SIG-M5 (cell line): ENCODE measurements at places on chromosomes 16 and 17.

DNA sequence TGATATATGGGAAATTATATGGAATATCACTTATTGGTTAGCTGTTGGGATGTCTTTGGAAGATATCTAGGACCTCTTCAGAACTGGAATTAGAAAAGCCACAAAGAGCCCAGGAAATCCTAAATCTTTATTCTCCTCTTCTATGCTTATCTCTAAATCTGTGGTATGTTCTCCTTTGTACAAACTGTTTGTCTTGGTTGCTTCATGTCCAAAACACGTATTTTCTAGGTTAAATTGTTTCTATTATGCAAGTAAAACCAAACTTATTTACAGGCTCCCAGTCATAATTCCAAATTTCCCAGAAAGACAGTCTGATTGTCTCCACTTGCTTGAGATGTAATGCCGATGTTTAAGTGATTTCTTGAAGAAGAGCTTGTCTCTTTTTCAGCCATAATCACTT is 650.9 kb downstream of the CDH11 start:
- no peak for DNase-seq

DNA sequence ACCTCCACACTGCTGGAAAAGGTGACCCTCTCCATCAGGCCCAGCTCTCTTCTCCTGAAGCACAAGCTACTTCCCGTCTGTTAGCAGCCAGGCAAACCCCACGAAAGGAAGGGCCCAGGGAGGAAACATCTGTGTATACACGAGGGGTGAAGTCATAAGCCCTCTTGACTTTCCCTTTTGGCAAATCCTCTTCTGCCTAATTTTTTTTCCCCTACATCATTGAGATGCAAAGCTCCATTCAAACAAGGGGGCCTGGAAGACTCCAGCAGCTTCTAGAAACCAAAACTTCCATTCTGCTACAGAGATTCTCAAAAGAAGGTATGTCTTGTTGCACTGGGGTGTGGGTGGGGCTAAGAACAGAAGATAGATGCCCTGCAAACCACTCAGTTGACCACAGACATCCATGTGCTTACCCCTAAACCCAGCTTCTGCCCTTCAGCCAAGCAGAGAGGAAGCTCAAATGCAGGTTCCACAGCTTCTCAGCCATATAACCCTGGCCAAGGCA is 145.6 kb upstream of the RCVRN start:
- DNase-seq, result no peak

DNA sequence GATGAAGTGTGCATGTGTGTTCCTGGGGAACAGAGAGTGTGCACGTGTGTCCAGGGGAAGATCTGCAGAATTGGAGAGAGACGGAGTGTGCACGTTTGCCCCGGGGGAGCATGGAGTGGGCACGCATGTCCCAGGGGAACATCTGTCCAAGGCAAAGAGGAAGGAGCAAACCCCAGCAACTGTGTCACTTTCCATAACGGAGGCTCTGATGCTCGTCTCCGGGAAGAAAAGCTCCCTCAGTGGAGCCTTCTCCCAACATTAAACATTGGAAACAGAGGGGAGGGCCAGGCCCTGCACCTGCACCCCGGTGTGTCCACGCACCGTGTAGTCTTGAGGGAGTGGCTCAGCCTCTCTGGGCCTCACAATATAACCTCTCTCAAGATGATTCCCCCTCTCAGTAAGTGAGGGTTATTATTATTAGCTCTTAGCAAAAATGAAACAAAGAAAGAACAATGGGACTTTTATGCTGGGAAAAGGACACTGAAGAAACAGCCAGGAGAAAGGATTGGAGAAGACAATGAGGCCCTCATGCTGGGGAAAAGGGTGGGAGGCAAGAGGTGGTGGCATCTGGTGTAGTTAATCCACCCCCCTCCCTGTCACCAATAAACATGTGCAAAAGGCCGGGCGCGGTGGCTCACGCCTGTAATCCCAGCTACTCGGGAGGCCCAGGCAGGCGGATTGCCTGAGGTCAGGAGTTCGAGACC is 7.6 kb downstream of the RAB40B start:
- DNase-seq, result no peak

GRCh38 chr17:55969562-55970324 is 183.5 kb upstream of the ANKFN1 start:
- no peak for DNase-seq

DNA sequence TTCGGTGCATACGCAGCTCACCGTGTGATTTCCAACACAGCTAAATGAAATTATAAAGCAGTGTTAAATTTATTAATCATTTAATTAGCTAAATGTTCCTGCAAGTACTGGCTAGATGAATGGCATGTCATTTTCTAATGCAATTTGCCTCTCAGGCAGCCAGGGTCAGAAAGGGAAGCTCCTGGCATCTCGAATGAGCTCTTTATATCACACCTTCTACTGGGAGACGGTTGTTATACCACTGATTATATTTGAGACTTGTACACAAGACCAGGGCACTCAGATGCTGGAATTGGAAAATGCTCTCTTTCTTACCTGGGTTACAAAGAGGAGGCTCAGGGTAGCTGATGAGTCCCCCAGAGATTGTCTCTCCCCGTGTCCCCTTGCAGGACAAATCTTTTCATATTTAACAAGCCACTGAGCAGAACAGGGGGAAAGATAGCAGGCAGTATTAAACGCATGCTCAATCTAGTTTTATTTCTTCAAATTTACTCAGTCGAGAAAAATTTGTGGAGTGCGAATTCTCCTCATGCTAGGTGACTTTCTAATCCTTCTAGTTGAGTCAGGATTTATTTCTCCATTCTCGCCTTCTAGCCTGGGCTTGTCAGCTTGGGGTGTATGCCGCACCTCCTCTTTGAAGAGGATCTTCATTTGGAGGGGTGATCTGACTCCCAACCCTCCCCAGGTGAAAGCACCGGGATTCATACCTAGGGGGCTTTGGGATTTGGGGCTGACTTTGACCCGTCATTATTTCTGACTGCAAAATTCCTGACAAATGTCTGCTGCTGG is 441.1 kb downstream of the MAF start:
- DNase-seq, result no peak

GRCh38 chr17:70772761-70773160 is 603.4 kb downstream of the KCNJ2 start:
- DNase-seq, result no peak
